ENCODE measurements at places on chromosomes 16 and 17.

- DNase-seq = no peak
These were observed 34.9 kb downstream of the WSCD1 start for GRCh38 chr17:6104956-6105648.

DNA sequence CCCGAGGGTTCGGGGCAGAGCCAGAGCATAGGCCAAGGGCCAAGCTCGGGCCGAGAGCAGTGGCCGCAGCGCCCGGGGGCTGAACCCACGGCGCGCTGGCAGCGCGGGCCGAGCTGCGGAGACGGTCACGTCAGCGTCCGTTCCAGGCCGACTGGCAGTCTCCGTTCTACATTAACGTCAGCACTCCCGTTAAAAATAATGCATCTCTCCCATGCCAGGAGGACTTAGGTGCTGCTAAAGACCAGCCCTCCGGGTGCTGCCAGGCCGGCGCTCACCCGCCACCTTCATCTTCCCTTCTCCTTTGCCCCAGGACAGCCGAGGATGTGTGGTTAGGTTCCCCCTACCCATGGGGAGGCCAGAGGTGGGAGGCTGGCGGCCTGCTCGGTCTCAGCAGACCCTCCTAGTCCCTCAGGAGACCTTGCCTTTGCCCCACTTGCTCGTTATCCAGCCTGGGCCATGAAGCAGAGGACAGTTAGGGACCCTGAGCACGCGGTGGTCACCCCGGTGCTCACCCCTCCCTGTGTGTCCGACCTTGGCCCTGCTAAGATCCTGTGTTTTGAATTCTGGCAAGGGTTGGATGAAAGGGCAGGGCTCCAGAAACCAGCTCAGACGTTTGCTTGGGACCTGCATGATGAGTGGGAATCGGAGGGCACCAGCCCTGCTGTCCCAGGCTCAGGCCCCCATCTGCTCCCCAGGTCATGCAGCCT lies 572 bp downstream of the MPG start:
- no peak for DNase-seq

- DNase-seq = no peak
These were observed at the start of gene CA5A for GRCh38 chr16:87936375-87937230. Gene CA5A (minus strand): TSS chr16:87936529. CDS start chr16:87936450, 79 bp downstream.

DNA sequence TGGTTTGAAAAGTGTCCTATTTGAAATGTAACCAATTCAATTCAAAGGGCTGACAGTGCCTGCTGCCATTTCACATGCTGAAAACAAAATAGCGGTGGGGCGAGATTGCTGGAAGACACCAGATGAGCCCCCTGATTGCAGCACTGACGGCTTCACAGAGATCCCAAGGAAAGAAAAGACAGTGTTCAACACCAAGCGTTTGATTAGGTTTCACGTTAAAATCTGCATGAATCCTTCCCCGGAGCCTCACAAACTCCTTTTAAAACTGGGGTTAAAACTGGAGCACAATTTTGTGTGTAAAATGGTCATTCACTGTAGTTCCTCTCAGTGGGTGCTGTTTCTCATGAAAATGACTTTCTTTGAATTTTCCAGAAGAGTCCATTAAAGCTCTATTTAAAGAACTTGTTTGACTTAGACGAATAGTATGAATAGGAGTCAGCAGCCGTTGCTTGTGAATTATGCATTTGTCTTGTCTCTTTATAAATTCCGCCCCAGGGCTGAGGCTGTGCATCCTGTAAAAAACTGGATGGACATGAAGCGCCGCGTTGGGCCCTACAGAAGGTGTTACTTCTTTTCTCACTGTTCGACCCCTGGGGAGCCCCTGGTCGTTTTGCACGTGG lies 8.8 kb downstream of the MLYCD start:
- no peak for DNase-seq

DNA sequence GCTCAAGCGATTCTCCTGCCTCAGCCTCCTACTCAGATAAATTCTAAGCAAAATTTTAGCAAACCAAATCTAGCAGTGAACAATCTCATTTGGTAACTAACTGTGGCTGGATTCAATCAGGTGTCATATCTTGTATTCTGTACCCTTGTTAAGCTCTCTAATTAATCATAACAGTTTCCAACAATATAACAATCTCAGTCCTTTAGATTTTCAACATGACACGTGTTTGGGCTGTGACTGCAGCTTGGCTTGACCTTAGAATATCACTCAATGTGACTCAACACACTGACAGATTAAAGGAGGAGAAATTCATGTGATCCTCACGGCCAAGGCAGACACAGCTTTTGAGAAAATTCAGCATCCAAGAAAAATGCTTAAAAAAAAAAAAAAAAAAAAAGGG lies 133.6 kb downstream of the BANP start:
- DNase-seq = no peak

DNA sequence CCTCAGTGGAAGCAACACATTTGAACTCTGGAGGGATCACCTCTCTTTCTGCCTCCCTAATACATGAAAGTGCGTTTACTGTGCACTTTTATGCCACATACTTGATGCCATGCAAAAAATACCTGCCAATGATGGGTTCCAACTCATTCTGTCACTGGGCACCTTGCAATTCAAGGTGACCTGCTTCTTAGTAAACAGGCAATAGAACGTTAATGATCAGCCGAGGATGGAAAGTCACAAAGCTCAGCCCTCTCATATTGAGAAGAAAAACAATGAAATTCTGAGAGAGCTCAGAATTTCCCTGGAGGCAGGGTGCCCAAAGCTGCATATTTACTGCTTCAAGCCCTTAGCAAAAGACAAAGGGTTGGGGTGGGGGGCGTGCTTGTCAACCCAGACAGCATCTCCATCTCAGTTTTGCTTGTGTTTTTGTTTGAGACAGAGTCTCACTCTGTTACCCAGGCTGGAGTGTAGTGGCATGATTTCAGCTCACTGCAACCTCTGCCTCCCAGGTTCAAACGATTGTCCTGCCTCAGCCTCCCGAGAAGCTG lies 23.2 kb downstream of the LITAF start:
- no peak for DNase-seq
